Tibial nerve (tissue), 4 donors: ENCODE measurements at places on chromosomes 7 and 10. TPM values are rescaled to one million over a fixed set of nuclear protein-coding genes. Genes with fewer than 3 reads are reported as not detected.

- H3K36me3 ChIP-seq, result no peaks in the 10 kb centered on the region
- H3K4me1 ChIP-seq, result peaks cover 44% of the 10 kb centered on the region
- DNase-seq, result peak; percentile 86
- no peaks in the 10 kb centered on the region for H3K27me3 ChIP-seq
- no peak overlapping the region for H3K4me3 ChIP-seq
- H3K27ac ChIP-seq, result peak overlapping the region; percentile 84
These were observed 237.2 kb upstream of the KAT6B start for GRCh38 chr10:74589226-74589673.

TCAF2 gene
- 3.9 TPM for total RNA-seq

GRCh38 chr7:5143935-5144903 is 45.8 kb upstream of the WIPI2 start:
- no peak overlapping the region for H3K4me3 ChIP-seq
- H3K27ac ChIP-seq, result no peak overlapping the region
- H3K36me3 ChIP-seq, result no peaks in the 10 kb centered on the region
- H3K4me1 ChIP-seq, result no peaks in the 10 kb centered on the region
- H3K27me3 ChIP-seq, result no peaks in the 10 kb centered on the region

DNA sequence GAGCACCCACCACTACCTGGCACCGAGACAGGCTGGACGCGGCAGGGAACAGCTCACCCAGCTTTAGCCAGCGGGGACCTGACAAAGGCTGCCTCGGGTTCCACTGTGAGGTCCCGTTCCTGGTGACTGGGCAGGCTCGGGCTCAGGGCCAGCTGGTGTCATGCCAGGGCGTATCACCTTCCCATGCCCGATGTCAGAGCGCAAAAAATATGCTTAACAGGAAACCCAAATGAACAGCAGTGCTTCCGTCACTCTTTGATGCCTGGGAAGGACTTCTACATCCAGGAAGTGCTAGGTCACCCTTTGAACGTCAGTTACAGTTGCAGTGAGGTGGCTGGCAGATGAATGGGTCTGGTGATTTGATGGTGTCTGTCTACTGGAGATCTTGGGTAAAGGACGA is 106.0 kb downstream of the ADARB2 start:
- no peaks in the 10 kb centered on the region for H3K27me3 ChIP-seq
- no peak overlapping the region for H3K4me3 ChIP-seq
- no peaks in the 10 kb centered on the region for H3K36me3 ChIP-seq
- DNase-seq, result no peak
- H3K4me1 ChIP-seq, result no peaks in the 10 kb centered on the region

DNA sequence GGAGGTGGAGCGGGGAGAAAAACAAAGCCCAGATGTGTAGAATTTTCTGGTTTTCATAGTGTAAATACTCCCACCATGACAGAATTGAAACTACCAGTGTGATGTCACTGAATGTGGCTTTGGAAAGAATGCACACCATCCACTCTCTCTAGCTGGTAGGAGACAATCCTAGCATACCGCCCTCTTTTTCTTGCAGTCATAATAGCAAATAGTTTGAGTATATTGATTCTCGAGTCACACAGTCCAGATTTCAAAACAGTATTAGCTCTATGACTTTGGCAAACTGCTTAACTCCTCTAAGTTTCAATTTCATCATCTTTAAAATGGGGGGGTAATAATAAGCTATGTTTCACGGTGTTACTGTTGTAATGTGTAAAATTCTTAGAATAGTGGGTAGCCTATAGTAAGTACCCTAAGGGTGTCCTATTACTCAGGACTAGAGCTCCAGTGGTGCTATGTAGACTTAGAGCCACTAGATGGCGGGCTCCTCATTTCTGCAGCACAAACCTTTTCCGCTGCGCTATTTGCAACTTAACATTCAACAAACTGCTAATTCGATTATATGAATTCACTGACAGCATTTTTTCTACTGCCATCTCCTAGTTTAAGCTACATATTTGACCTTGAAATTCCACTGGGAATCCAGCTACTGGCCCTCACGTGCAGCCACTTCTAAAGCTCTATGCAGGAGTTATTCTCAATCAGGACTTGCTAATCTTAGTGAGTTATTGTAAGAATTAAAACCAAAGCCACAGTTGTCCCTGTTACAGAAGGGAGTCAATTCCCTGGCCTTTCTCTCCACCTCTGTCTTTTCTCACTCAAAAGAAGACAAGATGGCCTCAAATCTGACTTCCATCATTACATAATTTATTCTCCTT is 18.7 kb downstream of the TAS2R40 start:
- no peak overlapping the region for H3K4me3 ChIP-seq
- H3K27ac ChIP-seq, result peak overlapping the region; percentile 75
- no peaks in the 10 kb centered on the region for H3K36me3 ChIP-seq
- H3K27me3 ChIP-seq, result no peaks in the 10 kb centered on the region
- DNase-seq, result peak; percentile 77

ITIH5 gene
- 28.4 TPM for total RNA-seq

DNA sequence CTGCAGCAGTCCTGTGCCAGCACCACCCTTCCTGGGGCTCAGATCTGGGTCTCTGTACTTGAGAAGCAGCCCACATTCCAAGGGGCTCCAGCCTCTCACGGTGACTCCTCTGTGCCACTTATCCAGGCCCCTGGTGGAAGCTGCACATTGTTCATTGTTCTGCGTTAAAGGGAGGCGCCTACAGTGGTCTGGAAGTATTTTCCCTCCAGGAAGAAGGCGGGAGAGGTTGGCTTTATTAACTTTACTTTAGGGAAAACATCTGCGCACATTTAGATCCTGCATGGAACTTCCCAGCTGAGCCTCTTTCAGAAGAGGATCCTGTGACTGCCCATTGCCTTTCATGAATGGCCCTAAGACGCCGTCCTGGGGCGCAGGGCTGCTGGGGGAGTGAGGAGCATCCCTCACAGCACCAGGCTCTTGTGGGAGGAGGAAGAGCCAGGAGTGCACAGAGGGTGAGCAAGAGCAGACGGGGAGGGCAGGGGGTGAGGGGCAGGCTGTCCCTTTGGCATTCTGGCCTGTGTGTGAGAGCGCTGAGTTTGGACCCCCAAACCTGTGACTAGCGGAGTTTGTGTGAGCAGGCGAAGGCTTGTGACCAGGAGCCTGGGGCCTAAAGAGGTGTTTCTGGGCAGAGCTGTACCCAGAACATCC is 98.6 kb upstream of the BTBD16 start:
- peak overlapping the region; percentile 36 for H3K27ac ChIP-seq
- no peaks in the 10 kb centered on the region for H3K36me3 ChIP-seq
- DNase-seq, result no peak

ZNF853 gene
- total RNA-seq, result 18.2 TPM
